NCI-H2029 (cell line): ENCODE measurements at places on chromosomes 13 and 19.
A peak's percentile ranks its signal among the peaks of the same experiment; 100 is the strongest.

DNA sequence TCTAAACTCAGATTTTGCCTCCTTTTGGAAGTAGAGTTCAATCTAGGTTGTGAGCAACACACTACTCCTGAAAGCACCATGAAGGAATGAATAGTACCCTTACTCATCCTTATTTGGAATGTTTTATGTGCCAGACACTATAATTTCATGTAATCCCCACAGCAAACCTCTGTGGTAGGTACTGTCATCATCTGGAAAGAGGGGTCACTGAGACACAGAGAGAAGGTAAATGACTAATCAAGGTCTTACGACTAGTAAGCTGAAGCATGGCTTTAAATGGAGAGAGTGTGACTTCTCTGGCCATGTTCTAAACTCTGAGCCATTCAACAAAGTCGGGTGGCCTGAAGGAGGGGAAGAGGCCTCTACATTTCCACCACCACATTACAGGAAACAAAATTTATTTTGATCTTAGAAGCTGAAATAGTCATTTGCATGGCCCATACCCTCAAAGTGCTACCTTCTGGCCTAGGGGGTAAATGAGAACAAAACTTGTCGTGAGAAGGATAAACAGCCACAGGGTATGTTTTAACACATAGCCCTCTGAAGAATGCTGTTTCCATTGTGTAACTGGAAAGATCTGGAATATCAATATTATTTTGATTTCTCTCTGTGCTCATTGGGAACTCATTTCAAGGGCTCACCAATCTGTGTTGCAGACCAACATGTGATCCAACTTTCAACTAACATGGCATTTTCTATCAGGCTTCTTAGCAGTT lies 180.8 kb upstream of the RFC3 start:
- DNase-seq, result no peak

DNA sequence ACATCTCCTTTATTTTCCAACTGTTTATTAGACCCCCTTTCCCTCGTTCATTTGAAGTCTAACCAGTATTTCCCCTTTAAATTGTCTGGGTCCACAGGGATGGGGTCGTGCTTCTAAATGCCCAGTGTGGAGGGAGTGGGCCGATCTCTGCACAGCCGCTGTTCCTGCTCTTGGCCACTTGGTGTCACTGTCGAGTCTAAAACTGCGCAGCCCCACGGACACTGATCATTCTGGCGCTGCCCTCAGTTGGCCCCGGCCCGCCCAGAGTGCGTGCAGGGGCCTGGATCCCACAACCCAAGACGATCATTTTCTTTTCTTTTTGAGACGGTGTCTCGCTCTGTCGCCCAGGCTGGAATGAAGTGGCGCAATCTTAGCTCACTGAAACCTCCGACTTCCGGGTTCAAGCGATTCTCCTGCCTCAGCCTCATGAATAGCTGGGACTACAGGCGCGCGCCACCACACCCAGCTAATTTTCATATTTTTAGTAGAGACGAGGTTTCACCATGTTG lies 12.0 kb downstream of the WDR88 start:
- DNase-seq, result peak; percentile 11

DNA sequence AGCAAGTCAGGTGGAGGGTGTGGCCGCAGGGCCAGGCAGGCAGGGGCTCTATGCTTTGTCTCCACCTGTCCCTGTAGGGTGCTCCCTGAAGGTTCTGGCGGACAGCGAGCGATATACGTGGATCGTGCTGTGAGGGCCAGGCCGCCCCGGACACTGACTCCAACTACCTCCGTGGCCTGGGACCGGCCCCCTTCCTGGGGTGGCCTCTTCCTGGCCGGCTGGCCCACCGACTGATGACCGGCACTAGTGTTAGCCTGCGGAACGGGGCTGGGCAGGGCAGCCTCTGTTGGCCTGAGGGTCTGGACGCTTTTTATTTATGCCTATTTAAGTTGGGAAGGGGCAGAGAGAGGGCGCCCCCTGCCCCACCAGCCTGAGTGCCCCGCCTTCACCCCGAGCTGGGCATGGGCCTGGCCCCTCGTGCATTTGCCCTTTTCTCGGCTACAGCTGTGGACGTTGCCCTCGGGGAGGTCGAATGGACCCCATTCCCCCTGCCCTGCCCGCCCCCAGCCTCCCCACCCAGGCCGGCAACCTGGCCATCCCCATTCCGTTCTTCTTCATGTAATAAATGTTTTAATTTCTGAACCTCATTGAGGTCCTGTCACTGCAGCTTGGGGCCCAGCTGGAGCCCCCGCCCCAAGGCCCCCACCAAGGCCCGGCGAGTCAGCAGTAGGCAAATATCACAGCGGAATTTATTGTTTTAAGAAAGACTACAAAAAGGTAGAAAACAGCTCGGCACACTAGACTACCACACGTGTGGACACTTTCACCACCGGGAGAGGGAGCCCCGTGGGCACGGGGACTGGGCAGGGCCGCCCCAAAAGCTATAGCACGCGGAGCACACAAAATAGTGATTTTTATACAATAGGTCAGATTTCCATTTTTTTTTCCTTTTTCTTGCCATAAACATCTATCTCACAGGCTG lies 8.8 kb downstream of the DCAF15 start:
- no peak for DNase-seq

- DNase-seq, result no peak
These were observed 51.4 kb downstream of the NBEA start for GRCh38 chr13:34993470-34993869.

DNA sequence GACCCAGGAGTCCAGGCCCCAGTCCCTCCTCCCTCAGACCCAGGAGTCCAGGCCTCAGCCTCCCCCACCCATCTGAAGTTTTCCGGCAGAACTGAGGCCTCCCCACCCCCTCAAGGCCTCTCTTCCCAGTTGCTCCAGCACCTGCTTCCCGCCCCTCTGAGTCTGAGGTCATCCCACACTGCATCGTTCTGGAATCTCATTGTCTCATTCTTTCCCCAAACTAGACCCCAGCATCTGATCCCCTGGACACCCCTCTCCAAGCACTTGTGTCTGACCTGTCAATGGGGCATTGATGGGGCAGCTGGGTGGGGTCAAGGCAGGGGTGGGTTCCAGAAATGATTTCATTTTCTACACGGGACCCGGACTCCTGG lies 793 bp upstream of the SBK2 start:
- DNase-seq, result no peak

GRCh38 chr19:4060621-4061177 lies 6.0 kb downstream of the ZBTB7A start:
- DNase-seq, result no peak

DNA sequence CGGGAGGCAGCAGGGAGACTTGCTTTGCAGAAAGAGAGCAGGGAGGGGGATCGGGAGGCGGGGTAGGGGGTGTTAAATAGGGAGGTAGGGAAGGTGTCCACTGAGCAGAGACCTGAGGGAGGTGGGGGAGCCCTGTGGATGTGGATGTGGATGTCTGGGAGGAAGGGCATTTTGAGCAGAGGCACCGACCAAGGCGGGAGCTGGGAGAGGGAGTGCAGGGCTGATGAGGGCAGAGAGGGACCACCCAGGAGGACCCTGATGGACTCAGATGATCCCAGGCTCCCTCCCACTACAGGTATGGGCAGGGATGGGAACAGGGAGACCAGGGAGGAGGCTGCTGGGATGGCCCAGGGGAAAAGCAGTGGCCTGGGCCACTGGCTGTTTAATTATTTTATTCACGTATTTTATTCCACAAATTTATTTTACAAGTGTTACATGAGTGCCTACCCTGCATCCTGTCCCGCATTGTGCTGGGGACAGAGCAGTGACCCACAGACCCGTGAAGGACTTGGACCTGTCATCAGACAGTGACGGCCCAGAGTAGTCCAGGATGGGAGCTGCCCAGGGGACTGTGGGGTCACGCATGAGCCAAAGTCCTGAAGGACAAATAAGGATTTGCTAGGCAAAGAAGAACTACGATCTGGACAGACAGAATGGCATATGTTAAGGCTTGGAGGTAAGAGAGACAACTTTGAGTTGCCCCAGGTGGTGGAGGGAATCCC lies 5.3 kb downstream of the GRAMD1A start:
- DNase-seq, result no peak

DNA sequence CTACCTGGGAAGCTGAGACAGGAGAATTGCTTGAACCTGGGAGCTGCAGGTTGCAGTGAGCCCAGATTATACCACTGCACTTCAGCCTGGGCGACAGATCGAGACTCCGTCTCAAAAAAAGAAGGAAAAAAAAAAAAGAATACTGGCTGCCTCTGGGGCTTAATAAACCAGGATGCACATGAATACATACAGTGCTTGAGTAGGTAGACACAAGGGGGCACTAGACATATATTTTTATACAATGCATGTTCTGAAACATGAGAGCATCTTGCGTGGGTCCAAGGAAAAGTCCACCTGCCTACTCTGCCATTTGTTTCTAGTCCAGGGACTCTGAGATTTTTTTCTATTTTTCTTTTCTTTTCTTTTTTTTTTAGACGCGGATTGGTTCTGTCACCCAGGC lies 31.2 kb downstream of the KEAP1 start:
- peak; percentile 48 for DNase-seq

DNA sequence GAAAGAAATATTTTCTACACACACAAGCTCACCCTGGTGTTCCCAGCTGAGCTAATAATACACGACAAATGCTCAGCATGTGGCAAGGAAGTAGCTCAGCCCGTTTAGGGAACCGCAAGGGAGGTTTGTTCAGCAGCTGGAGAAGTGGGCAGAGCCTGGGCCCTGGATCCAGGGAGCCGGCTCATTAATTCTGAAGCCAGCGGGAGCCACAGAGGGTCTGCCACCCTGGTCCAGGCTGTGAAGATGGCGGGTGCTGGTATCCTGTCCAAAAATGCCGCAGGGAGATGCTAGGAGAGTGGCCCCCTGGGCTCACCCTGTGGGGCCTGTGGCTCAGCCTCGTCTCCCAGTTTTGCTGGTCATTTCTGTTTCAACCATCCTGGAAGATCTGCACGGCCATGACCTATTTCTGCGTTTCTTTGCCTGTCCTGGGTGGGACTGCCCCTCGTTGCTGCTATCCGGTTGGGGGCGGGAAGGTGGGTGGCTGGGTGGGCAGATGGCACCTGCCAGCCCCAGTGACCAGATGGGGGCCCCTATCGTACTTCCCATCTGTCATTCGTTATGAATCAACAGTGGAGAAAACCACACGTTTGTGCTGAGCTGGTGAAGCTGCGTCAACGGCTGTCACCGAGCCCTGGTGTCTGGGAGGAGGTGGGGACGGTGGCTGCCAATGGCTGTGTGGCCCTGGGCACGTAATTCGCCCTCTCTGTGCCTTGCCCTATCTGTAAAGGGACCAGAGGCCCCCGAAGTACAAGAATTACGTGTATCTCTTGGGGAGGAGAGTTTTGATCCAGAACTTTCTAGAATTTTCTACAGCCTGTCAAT lies 2.7 kb upstream of the GNA15 start:
- no peak for DNase-seq

GRCh38 chr19:33273881-33274662 lies 28.3 kb downstream of the CEBPA start:
- DNase-seq, result peak; percentile 49

GRCh38 chr13:41352935-41353840 lies 42.1 kb downstream of the NAA16 start:
- no peak for DNase-seq

DNA sequence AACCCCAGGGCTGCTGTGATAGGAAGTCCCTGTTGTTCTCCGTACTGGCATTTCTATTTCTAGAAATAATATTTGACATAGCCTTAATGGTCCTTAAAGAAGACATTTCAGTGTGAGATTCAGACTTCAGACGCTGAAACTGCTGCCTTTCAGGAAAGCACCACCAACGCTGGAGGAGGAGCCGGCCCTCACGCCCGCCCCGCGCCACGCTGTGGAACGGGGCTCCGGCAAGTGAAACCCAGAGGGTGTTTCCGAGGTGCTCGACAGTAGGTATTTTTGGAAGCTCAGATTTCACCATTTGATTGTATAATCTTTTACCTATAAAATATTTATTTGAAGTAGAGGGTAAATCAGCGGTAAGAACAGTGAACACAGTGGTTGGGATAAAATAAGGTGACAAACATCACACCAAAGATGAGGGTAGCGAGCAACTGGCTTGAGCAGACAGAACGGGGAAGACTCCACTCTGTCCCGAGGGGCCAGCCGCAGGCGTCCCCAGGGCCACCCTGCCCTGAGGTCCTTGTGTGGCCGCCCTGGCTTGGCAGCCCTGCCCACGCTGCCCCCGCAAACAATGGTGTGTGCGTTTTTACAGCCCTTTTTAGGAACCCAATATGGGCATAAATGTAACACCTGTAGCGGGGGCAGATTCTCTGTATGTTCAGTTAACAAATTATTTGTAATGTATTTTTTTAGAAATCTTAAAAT lies 85.6 kb upstream of the MCF2L start:
- DNase-seq, result no peak

- no peak for DNase-seq
These were observed 23.0 kb upstream of the MYO16 start for GRCh38 chr13:108606424-108606823.

DNA sequence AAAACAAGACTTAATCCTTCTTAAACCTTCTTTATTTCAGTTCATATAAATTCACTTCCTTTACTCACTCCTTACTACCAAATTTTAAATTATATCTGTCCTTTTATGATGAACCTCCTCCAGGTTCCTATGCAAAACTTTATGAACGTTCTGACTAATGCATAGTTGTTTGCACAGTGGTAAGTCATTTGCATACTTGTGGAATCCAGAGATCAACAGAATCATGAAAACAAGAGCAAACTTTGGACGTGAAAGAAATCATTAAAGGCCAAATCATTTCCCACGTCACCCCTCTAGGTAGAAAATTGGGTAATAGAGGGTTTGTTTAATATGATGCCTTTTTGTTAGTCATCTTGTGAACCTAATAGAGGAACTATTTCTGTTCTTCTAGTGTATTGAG lies 32.3 kb upstream of the MYCBP2 start:
- DNase-seq, result no peak

DNA sequence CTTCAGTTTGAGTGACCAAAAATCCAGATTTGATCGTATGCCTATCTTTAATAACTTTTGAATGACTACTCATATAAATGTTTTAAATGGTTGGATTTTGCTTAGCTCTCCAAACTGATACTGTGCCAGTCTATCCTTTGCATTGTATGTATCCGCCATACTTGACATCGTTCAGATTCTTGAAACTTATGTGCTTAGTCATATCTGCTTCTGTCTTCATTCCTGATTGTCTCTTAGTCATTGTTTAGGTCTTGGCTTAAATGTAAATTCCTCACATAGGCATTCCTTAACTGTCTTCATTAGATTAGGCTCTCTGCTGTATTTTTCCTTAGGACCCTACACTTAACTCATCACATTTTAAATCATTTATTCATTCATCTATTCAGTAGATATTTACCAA lies 126.0 kb downstream of the PCCA start:
- DNase-seq, result no peak

DNA sequence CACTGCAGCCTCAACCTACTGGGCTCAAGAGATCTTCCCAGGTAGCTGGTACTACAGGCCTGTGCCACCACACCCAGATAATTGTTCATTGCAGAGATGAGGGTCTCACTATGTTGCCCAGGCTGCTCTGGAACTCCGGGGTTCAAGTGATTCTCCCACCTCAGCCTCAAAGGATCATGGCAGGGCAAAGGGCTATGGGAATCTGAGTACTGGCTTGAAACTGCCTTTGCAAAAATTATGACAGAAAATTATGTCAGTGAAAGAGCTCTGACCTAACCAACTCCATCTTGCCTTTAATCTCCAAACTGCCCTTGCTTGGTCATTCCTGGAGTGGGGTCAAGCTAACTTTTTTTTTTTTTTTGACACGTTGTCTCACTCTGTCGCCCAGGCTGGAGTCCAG lies 1.3 kb upstream of the DNASE2 start:
- DNase-seq, result no peak

- no peak for DNase-seq
These were observed 1.2 kb downstream of the EEF1AKMT1 start for GRCh38 chr13:20772401-20773131.

GRCh38 chr19:511101-511851 lies 4.0 kb downstream of the TPGS1 start:
- DNase-seq, result peak; percentile 97

- no peak for DNase-seq
These were observed 566 bp downstream of the HMG20B start for GRCh38 chr19:3573162-3573857.

- DNase-seq, result no peak
These were observed 63.7 kb upstream of the ATP12A start for GRCh38 chr13:24616514-24616913.
